ENCODE measurements at places on chromosomes 16 and 17.

GRCh38 chr17:44826123-44826790 lies 3.8 kb downstream of the GJC1 start:
- no peak for DNase-seq

- DNase-seq = no peak
Observed at GRCh38 chr16:12740986-12741610, 62.6 kb downstream of the CPPED1 start.

DNA sequence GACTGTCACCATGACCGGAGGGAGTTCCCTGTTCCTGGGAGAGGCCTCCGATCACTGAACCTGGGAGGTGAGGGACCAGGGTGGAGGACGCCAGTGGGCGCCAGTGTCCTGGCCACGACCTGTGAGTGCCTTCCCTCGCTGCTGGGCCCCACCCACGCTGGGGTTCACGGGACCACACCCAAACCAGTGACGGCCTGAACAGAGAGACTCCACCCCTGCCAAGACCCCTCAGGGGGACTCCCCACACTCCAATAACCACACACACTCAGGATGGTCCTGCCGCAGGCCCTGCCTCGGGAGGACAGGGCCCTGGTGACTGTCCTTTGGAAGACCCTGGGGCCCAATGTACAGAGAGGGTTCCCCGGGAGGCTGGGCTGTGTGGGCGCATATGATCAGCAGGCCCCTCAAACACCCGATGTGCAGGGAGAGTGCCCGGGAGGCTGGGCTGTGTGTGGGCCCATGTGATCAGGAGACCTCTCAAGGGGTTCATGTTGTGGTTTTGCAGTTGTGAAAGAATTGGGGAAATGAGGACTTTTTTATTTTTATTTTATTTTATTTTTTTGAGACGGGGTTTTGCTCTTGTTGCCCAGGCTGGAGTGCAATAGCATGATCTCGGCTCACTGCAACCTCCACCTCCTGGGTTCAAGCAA lies 26.6 kb downstream of the TPSD1 start:
- no peak for DNase-seq

- no peak for DNase-seq
Observed at GRCh38 chr17:19614900-19615299, 33.7 kb upstream of the ALDH3A2 start.
